ENCODE measurements at places on chromosomes 5 and 9.
A peak's percentile ranks its signal among the peaks of the same experiment; 100 is the strongest.

DNA sequence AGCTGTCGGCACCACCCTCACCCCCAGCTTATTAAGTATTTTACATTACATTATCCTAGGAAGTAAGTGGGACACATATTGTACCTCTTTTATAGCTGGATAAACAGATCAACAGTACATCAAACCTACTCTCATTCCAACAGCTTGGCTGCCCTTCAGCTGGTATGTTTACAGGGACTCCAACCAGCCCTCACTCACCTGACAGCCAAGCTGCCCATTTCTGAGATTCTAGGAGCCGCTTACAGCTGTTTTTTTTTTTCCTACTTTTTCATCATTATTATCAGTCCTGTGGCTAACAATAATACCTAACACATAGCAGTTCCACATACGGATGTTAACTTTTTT lies 13.4 kb upstream of the CREBRF start:
- no peak for DNase-seq

GRCh38 chr9:133354766-133355165 lies 1.5 kb downstream of the SURF1 start:
- DNase-seq: no peak

DNA sequence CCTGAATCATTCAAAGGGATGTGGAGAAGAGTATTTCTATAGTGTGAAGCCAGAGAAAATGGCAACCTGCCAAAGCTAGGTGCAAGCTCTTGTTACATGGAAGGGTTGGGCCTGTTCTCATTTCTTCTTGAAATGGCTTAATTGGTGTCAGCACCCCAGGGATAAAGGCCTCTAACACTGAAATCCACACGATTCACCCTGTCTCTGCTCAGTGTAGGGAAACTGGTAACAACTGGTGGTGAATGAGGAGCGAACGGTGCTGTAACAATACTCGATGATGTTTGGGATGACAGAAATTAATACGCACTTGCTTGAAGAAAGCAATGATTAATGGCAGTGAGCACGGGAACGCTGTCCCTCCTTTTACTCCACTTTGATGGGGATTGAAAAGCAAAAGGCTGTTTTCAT lies 16.2 kb downstream of the PBX3 start:
- DNase-seq: no peak

DNA sequence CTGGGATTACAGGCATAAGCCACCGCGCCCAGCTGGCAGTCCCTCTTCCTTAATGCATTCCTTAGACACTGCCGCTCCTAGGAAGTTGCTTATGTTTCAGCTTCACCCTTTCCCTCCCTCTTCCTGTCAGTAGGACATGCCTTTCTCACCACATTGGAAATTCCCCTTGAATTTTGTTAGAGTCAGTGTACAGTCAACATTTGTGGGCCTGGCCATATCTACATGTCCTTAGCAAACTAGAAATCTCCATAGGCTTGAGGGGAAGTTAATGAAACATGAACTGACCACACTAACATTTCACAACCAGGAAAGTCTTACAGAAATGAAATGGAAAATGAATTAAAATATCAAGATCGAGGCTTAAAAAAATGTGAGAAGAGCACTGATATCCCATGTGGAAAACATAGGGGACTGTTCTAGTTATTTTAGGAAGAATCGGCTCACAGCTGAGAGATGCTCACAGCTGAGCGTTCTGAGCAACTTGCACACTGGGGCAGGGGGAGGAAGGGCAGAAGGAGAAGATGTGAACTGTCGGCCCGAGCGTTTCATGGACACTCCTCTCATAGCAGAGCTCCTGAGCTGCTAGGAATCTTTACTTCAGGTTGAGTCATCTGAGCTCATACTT lies 21.1 kb upstream of the LVRN start:
- peak; percentile 85 for DNase-seq

DNA sequence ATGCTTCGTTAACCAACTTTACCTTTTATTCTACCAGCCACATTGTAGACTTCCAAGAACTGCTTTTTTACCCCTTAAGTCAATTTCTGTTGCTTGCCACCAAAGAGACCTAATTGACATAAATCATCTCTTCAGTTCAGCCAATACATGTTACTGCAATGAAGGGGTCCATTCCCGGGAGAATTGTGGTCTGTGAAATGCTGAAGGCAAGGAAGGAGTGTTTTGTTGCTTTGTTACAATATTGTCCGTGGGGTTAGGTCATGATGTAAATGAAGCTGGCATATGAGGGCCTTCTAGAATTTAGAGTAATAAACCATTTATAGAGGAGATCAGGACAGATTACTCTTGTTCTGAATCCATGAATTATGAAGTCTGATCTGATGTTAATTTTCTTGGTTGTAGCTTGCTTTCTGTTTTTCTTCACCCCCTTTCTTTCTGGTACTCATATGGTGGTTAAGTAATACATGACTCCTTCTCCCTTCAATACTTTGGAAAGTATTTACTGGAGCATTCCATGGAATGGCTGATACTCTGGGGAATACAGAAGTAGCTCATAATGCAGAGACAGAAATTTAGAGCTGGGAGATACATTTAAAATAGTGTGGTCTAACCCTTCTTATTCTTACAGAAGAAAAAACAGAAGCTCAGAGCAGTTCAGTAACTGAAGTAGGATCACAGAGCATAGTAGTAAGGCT lies 297.0 kb upstream of the CLINT1 start:
- no peak for DNase-seq

GRCh38 chr5:10595672-10596309 lies 31.9 kb downstream of the ANKRD33B start:
- peak; percentile 89 for DNase-seq

DNA sequence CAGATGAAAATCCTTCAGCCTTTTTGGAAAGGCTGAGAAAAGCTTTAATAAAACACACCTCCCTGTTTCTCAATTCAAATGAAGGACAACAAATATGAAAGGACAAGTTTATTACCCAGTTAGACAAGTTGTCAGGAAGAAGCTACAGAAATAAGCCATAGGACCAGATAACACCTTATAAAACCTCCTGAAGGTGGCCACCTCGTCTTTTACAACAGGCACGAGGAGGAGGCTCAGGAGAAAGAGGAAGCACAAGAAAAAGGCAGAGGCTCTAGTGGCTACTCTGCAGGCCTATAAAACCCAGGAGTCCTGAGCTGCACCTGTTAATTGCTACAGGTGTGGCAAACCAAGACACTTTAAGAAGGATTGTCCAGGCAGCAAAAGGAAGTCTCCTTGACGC lies 352.1 kb upstream of the CDH18 start:
- DNase-seq: no peak

GRCh38 chr9:35754264-35754663 lies at the start of gene MSMP:
Gene MSMP, minus strand, starts transcription at chr9:35754276. Its CDS starts 147 bp downstream, at chr9:35754129.
- DNase-seq: no peak

- no peak for DNase-seq
Observed at GRCh38 chr9:114613087-114613486, 2.0 kb downstream of the TMEM268 start.

GRCh38 chr9:79377339-79377855 lies 194.4 kb upstream of the TLE4 start:
- no peak for DNase-seq

DNA sequence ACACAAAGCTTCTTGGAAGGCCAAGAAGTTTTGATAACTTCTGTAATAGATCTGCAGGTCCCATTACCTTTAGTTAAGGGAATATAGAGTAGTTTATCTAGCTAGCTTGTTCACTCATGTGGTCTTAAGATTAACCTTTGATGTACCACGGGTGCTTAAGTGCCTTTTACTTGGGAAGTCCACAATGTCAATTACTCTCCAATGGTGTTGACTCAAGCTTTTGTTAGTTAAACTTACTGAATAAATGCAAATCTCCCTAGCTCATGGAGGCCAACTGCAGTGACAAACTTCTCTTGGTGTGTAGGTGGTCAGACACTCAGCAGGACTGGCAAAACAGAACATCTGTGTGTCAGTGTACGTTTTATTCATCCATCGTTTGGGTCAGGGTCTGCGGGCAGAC lies 501.5 kb downstream of the ELAVL2 start:
- no peak for DNase-seq

DNA sequence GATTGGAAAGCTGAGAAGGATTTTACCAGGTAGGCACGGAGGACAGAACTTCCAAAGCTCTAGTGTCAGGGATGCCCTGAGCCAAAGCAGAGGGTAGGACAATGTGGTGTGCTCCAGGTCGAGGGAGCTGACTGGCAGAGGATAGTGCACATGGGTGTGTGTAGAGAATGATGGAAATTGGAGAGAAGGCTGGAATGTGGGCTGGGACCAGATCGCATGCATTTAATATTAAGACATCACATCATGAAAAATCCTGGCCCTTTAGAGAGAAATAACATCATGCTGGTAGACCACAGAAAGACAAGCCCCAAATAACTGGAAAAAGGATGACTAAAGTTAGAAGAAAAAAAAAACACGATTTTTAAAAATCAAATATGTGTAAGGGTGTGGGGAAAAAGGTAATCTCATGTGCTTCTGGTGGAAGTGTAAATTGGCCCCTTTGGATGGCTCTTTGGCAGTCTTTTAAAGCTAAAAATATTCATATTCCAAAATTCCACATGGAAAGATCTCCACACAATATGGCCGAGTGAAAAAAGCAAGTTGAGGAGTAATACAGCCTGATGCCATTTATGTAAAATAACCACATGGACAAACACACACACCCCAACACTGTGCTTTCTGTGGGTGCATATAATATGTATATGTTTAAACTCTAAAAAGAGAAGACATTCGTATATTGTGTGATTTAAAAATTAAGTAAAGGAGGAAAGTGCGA lies 67.0 kb upstream of the TGFBR1 start:
- DNase-seq: no peak

DNA sequence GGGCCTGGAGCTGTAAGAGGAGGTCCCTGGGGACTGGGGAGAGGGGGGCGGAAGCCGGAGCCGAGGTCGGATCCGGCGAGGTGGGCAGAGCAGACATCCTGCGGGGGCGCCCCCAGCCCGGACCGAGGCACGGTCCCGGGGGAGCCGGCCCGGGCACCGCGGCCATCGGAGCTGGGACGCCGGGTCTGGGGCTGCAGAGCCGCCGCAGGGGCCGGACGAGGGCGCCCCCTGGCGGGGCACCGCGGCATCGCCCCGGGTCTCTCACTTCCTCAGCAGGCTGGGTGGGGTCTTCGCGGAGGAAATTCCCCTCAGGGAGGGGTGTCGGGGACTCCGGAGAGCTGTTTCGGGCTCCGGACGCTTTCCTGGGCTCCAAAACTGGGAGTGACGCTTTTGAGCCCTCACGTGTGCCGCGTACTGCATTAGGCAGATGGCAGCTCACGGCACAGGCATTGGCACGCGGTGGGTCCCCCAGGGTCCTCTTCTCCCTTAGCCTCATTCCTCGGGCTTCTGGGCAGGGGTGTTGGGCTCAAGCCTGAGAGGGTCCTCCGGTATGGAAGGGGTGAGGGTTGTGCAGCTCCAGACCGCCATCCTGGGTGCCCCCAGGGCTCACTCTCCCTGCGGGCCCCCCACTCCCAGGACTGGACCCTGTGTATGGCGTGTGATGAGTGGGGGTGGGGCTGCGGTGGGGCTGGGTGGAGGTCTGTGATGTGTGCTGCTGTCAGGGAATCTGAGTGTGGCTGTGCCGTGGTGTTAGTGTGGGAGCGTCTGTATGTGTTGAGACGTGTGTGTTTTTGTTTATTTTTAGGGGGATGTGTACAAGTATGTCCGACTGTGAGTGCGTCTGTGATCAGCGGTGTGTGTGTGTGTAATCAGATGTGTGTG lies 29.6 kb downstream of the LHX2 start:
- DNase-seq: no peak

GRCh38 chr5:138890644-138891043 lies 15.5 kb upstream of the LRRTM2 start:
- DNase-seq: no peak

- no peak for DNase-seq
Observed at GRCh38 chr5:143208781-143209510, 194.5 kb downstream of the NR3C1 start.

DNA sequence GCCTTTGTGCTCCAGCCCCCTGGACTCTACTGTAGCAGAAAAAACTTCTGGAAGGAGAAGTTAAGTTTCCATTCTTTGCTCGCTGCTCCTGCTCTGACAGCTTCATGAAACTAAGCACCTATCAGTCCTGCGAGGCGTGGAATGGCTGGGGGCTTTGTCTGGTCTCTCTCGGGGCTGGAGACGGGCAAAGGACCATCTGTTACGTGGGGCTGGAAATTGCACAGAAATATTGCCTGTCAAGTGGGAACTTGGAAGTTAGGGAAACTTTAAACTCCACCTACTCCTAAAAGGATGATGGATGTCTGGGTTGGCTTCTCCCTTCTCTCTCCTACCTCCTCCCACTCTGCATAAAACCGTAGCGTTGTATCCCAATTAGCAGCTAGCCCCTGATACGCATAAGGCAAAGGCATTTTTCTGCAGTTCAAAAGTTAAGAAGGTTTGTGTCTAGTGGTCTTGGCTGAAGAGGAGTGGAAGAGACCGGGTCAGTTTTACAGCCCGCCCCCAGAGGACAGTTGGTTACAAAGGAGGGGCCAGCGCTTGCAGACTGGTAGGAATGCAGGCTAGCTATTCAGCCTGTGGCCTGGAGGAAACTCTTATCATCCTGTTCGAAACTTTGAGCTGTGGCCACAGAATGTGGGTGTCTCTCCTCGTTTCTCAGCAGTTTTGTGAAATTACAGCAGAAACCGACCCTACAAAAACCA lies 1.3 kb downstream of the FBXL7 start:
- no peak for DNase-seq

- no peak for DNase-seq
Observed at GRCh38 chr9:83932011-83932410, 10.8 kb upstream of the KIF27 start.

- DNase-seq: no peak
Observed at GRCh38 chr9:94157050-94157801, 73.0 kb downstream of the PTPDC1 start.

GRCh38 chr5:175467983-175468690 lies 10.2 kb upstream of the SFXN1 start:
- DNase-seq: no peak

DNA sequence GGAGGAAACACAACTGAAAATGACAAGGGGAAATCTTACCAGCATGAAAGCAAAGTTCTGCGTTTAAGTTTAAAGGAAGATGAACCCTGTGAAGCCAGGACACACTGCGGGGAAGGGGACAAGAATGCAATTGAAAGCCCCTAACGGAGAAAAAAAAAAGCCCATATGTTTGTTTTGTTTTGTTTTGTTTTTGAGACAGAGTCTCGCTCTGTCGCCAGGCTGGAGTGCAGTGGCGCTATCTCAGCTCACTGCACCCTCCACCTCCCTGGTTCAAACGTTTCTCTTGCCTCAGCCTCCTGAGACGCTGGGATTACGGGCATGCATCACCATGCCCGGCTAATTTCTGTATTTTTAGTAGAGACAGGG lies 2.9 kb downstream of the STK10 start:
- no peak for DNase-seq

DNA sequence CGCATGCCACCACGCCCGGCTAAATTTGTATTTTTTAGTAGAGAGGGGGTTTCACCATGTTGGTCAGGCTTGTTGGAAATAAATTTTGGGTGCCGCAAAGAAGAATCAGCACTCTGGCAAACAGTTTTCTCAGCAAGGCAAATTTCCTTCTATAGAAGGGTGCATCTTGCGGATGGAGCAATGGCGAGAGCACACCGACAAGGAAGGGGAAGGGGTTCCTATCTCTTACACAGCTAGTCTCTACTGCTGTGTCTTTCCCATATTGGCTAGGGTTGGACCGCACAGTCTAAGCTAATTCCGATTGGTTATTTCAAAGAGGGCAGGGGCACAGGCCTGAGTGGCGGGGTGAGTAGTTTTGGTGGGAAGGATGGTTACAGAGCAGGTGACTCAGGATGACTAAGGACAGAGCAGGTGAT lies 707 bp downstream of the GTF3C5 start:
- DNase-seq: no peak

- DNase-seq: no peak
Observed at GRCh38 chr5:20601678-20602100, 613.7 kb upstream of the CDH18 start.

GRCh38 chr5:131277875-131278740 lies 14.3 kb downstream of the CDC42SE2 start:
- no peak for DNase-seq

GRCh38 chr5:145841299-145841698 lies 6.2 kb upstream of the PRELID2 start:
- no peak for DNase-seq
